Camera-type eye (tissue), 1 donor: ENCODE measurements at places on chromosomes 11 and 22. TPM values are rescaled to one million over a fixed set of nuclear protein-coding genes. Genes with fewer than 3 reads are reported as not detected.

The DDI1 gene
- not detected for total RNA-seq

The TMEM123 gene
- 117 TPM for total RNA-seq

The BCL2L13 gene
- total RNA-seq: 109 TPM

The SAA1 gene
- not detected for total RNA-seq

The OR52N1 gene
- not detected for total RNA-seq

The TXNRD2 gene
- total RNA-seq: 17.9 TPM

The C11orf91 gene
- not detected for total RNA-seq

The DEFB131B gene
- not detected for total RNA-seq

The CD3E gene
- 0.55 TPM for total RNA-seq

The FAM181B gene
- total RNA-seq: 1.8 TPM

The HBB gene
- total RNA-seq: 165 TPM

The LAYN gene
- total RNA-seq: 11.7 TPM

The MUC6 gene
- not detected for total RNA-seq

The LINC01488 gene
- total RNA-seq: 0.38 TPM

The GRIK4 gene
- 1.4 TPM for total RNA-seq

The MYRF gene
- total RNA-seq: 20.1 TPM

The TREH gene
- total RNA-seq: not detected

The OR8D1 gene
- not detected for total RNA-seq

The LAMTOR1 gene
- 51.8 TPM for total RNA-seq

The MRPL21 gene
- 33.3 TPM for total RNA-seq

The UBQLN3 gene
- total RNA-seq: 0.88 TPM

The FJX1 gene
- total RNA-seq: 29.5 TPM

The RBM7 gene
- 32.2 TPM for total RNA-seq

The CAPN5 gene
- total RNA-seq: 13.4 TPM

The MS4A6A gene
- 16.2 TPM for total RNA-seq

The MPPED1 gene
- total RNA-seq: 11.1 TPM

The GGTLC2 gene
- total RNA-seq: not detected

The TYR gene
- 65.3 TPM for total RNA-seq

The OR5B21 gene
- total RNA-seq: not detected

The SF1 gene
- 215 TPM for total RNA-seq

The CABP4 gene
- total RNA-seq: 6.3 TPM

The OR2AG1 gene
- total RNA-seq: not detected

The CHRM4 gene
- 3.2 TPM for total RNA-seq

The NELL1 gene
- total RNA-seq: 14.2 TPM

The GSTT2 gene
- not detected for total RNA-seq

The SELENOO gene
- 17.5 TPM for total RNA-seq

The SYT9 gene
- total RNA-seq: 14.8 TPM

The AIFM3 gene
- 26.3 TPM for total RNA-seq

The GRM5 gene
- 13.1 TPM for total RNA-seq

The ROBO4 gene
- 17.7 TPM for total RNA-seq

The SLC5A1 gene
- total RNA-seq: 0.82 TPM

The KCNJ5 gene
- total RNA-seq: 4.3 TPM

The ALDH3B1 gene
- total RNA-seq: 5.8 TPM

The NUP50 gene
- 65.0 TPM for total RNA-seq

The BRMS1 gene
- 21.7 TPM for total RNA-seq

The TRIM49 gene
- not detected for total RNA-seq

The OR51B5 gene
- total RNA-seq: 0.99 TPM

The SMIM38 gene
- 2.0 TPM for total RNA-seq
